ENCODE measurements at places on chromosomes 11 and 22.

DNA sequence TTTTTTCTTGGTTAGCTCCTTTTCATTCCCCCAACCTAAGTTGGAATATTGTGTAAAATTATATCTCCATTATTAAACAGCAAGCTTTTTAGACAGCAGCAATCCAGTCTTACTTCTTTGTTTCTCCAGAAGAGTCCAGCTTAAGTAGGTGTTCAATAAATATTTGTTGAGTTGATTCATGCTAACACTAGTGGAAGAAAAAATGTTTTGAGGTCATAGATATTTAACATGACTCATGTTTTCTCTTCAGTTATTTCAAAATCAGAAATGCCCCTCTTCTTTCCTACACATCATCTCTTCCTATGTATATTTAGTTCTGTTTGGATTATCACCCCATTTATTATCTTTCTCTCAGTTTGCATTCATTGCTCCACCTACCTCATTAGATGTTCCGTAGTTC, 20.3 kb downstream of the CCDC83 start:
- no peak for DNase-seq

DNA sequence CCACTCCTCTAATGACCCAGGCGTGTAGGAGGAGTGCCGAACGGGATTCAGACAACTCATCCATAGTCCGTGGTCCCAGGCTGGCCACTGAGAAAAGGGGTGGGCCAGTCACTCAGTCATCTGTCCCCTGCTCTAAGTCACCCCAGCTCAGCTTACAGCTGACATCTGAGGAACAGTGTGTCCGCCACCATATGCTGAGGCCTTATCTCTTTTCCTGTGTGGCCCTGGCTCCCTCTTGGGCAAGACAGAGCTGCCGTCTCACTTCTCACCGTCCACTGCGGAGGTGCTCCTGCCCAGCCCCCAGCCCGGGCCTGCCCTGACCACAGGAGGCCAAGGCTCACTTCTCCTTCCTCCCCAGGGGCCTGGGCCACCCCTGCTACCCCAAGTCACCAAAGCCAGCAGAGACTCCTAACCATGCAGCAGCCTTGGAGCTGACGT, 6.8 kb downstream of the CCDC86 start:
- no peak for DNase-seq

GRCh38 chr11:11659567-11660362, 38.0 kb upstream of the GALNT18 start:
- no peak for DNase-seq

- DNase-seq = no peak
Observed at GRCh38 chr11:124277804-124278203, 21.6 kb downstream of the OR8G5 start.

DNA sequence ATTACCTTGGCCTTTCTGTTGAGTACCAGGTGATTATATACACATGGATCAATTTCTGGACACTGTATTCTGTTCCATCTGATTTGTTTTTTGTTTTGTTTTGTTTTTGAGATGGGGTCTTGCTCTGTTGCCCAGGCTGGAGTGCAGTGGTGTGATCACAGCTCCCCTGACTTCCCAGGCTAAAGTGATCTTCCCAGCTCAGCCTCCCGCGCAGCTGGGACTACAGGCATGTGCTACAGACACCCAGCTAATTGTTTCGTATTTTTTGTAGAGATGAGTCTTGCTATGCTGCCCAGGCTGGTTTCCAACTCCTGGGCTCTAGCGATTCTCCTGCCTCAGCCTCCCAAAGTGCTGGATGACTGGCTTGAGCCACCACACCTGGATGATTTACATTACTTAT, 19.0 kb downstream of the TCIRG1 start:
- no peak for DNase-seq

GRCh38 chr22:35530700-35531099, 9.9 kb upstream of the RASD2 start:
- no peak for DNase-seq

DNA sequence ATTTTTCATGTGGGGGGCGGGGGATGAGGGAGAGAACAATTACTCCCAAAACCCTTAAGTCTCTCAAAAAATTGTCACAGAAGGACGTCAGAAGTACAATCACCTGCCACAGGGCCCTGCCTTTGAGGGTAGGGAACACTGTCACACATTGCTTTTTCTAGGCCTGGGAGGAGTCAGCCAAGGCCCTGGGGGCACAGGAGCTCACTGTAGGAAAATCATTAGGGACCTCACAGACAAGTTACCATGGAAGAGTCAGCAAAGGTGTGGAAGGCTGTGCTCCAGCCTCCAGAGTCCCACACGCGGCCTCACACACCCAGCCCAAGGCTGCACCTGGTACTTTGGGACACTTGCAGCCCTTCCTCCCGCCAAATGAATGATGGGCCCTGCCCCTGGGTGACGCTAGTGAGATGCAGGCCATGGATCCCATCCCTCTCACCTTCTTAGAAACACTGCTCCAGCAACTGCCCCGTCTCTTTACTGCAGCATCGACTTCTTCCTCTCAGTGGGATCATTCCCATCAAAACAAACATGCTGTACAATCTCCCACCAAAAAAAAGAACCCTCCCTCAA, 3.3 kb downstream of the PLEKHA7 start:
- DNase-seq = no peak

DNA sequence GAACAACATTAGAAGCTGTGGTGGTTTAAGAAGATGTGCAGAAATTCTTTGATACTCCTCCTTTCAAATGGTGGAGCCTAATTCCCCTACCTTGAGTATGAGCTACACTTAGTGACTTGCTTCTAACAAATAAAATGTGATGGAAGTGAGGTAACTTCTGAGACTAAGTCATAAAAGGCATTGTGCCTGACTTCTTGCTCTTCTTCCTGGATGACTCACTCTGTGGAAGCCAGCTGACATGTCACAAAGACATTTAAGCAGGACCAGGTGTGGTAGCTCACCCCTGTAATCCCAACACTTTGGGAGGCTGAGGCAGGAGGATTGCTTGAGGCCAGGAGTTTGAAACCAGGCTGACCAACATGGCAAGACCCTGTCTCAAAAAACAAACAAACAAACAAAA, 3.9 kb upstream of the PLA2G3 start:
- no peak for DNase-seq

DNA sequence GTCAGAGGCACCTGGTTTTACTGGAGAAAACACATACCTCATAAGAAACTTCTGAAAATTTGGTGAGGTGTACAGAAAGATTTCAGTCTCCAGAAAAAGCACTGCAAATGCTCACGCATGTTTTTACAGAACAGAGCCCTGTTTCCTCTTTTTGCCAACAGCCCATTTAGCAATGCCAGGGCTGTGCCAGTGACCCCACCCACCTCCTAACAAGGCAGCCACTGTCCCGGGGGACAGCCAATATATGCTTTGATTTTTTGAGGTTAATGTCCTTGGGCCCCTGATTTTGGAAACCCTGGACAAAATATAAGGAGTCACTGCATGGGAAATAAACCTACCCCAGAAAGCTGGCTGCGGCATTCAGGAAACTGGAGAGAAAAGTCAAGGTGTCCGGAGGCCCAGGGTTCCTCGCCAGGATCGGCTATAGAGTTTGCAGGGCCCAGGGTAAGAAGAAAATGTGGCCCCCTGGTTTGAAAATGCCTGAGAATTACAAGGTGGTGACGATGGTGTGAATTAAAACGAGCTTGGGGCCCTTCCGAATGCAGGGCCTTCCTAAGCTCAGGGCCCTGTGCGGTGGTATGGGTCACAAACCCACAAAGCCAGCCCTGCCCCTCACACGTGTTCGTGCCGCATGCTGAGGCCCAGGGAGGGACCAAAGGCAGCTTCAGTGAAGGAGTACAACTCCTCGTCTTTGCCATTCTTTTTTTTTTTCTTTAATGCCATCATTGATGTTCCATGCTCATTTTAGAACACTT, 71.1 kb upstream of the WNT7B start:
- DNase-seq = no peak

GRCh38 chr22:29226351-29226981, 20.8 kb downstream of the EMID1 start:
- DNase-seq = no peak

- DNase-seq = no peak
Observed at GRCh38 chr11:102920118-102920684, 35.3 kb downstream of the MMP13 start.
